ENCODE measurements at places on chromosomes 13 and 19. TPM values are rescaled to one million over a fixed set of nuclear protein-coding genes. Genes with fewer than 3 reads are reported as not detected.

The RINL gene
- total RNA-seq = 11.6 TPM

DNA sequence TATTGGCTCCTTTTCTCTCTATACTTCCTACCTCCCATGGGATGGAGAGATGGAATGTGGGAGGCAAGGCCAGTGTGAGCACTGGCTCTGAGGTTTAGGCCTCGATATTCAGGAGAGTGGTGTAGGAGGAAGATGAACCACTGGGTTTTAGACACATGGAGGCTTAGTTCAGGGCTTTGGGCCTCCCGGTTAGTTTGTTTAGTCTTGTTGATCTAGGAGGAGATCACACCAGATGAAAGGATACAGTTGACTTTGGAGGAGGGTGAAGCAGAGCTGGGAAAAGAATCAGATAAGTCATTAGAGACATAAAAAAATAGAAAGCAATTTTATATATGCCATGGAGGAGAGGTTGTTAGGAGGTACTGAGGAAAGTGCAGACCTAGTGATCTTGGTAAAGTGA is 30.9 kb downstream of the RNASEH2B start:
- H3K27me3 ChIP-seq = no peaks in the 10 kb centered on the region
- DNase-seq = no peak
- peaks cover 2% of the 10 kb centered on the region for H3K36me3 ChIP-seq

The ZNF433 gene
- 11.2 TPM for total RNA-seq

The CNN1 gene
- 7.2 TPM for total RNA-seq

GRCh38 chr13:112182846-112183531 is 116.0 kb downstream of the SOX1 start:
- H3K4me1 ChIP-seq = no peaks in the 10 kb centered on the region
- no peak overlapping the region for H3K4me3 ChIP-seq
- no peaks in the 10 kb centered on the region for H3K36me3 ChIP-seq
- DNase-seq = no peak
- no peak overlapping the region for H3K27ac ChIP-seq
- H3K27me3 ChIP-seq = no peaks in the 10 kb centered on the region

The KIR3DL1 gene
- not detected for total RNA-seq

- H3K36me3 ChIP-seq = peaks cover 25% of the 10 kb centered on the region
- H3K4me1 ChIP-seq = no peaks in the 10 kb centered on the region
- no peak overlapping the region for H3K27ac ChIP-seq
- DNase-seq = no peak
Measured at GRCh38 chr19:2933490-2933910, 11.3 kb downstream of the ZNF77 start.

- DNase-seq = no peak
- H3K27ac ChIP-seq = no peak overlapping the region
- H3K27me3 ChIP-seq = no peaks in the 10 kb centered on the region
- H3K36me3 ChIP-seq = no peaks in the 10 kb centered on the region
Measured at GRCh38 chr13:51562011-51562671, 22.1 kb upstream of the WDFY2 start.

- H3K27me3 ChIP-seq = no peaks in the 10 kb centered on the region
- H3K4me1 ChIP-seq = no peaks in the 10 kb centered on the region
- no peak overlapping the region for H3K4me3 ChIP-seq
- no peaks in the 10 kb centered on the region for H3K36me3 ChIP-seq
- no peak for DNase-seq
- H3K27ac ChIP-seq = no peak overlapping the region
Measured at GRCh38 chr19:48000846-48001245, 6.4 kb downstream of the ELSPBP1 start.

The ZBTB45 gene
- total RNA-seq = 6.9 TPM

DNA sequence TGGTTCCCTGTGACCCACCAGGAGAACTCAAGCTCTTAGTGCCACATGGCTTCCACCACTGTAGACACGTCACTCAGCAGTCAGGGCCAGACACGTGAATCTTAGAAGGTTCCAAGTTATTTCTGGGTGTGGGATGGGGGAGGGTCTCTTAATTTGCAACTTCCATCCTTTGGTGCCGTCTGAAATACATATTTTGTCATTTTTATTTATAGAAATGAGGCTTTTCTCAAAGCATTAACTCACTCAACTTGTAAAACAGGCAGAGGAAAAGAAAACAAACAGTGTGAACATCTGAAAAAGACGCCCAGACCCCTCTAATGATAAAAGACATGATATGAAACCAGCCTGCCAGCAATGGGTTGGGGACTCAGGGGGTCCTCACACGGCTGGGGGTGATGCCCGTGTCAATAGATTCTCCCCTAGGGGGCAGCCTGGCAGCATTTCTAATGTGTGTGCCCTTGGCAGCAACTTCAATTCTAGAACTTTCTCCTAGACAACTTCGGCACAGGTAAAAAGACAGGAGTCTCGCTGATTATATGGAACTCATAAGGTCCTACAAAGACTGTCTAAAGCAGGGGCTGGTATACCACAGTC is 15.4 kb downstream of the PIP5K1C start:
- peaks cover 19% of the 10 kb centered on the region for H3K4me1 ChIP-seq
- H3K27me3 ChIP-seq = no peaks in the 10 kb centered on the region
- H3K4me3 ChIP-seq = no peak overlapping the region
- no peak for DNase-seq
- H3K36me3 ChIP-seq = peaks cover 5% of the 10 kb centered on the region

The ADM5 gene
- total RNA-seq = 2.7 TPM

The TEX26 gene
- total RNA-seq = 0.27 TPM

- H3K27me3 ChIP-seq = no peaks in the 10 kb centered on the region
- H3K4me3 ChIP-seq = no peak overlapping the region
- DNase-seq = no peak
- no peaks in the 10 kb centered on the region for H3K36me3 ChIP-seq
- H3K4me1 ChIP-seq = no peaks in the 10 kb centered on the region
Measured at GRCh38 chr13:46109451-46109850, 4.6 kb upstream of the CPB2 start.

The IRGQ gene
- total RNA-seq = 22.5 TPM

GRCh38 chr19:51326216-51327065 is 15.0 kb downstream of the IGLON5 start:
- H3K36me3 ChIP-seq = no peaks in the 10 kb centered on the region
- no peak for DNase-seq
- H3K4me1 ChIP-seq = peaks cover 11% of the 10 kb centered on the region
- peaks cover 7% of the 10 kb centered on the region for H3K27me3 ChIP-seq
- H3K4me3 ChIP-seq = no peak overlapping the region
- H3K27ac ChIP-seq = no peak overlapping the region

DNA sequence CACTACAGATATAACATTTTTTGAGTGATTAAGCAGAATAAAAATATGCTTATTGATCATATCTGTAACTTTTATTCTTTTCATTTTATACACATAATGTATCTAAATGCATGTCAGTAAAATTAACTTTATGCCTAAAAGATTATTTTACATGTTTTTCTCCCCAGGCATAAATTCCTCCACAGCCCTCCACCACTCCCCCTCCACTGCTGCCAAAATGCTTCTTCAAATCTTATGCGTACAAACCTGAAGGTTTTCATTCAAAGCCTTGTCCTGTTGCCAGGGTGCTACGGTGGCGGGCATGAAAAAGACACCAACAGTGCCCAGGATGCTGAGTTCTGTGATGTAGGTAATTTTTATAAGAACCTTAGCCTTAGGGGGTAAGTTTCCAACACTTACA is 52.9 kb downstream of the PARP4 start:
- no peak overlapping the region for H3K4me3 ChIP-seq
- no peak for DNase-seq
- no peak overlapping the region for H3K27ac ChIP-seq
- H3K4me1 ChIP-seq = no peaks in the 10 kb centered on the region

The DYRK1B gene
- total RNA-seq = 31.2 TPM

The RPL28 gene
- total RNA-seq = 162 TPM

DNA sequence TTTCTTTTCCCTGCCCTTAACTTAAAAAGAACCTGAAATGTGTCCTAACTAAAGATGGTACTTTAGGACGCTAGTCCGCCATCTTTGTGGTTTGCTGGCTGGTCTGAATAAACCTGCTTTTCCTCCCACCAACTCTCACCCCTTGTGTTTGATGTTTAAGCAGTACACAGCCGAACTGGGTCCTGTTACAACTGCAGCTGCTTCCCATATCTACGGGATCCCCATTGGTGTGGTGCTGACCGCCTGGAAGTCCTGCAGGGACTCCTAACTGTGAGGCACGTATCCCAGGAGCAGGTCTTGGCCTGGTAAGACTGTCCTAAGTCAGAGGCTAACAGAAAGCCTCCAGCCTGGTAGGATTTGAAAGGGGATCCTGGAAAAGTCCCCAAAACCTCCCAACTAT is 40.9 kb upstream of the VSTM2B start:
- no peaks in the 10 kb centered on the region for H3K36me3 ChIP-seq
- no peaks in the 10 kb centered on the region for H3K27me3 ChIP-seq
- H3K27ac ChIP-seq = no peak overlapping the region
- no peaks in the 10 kb centered on the region for H3K4me1 ChIP-seq

The C3 gene
- 438 TPM for total RNA-seq

The SHISA2 gene
- total RNA-seq = 47.4 TPM

GRCh38 chr13:80133631-80134261 is 207.2 kb downstream of the SPRY2 start:
- H3K36me3 ChIP-seq = no peaks in the 10 kb centered on the region
- H3K27me3 ChIP-seq = no peaks in the 10 kb centered on the region
- peak overlapping the region; percentile 48 for H3K27ac ChIP-seq
- DNase-seq = no peak

- H3K27me3 ChIP-seq = no peaks in the 10 kb centered on the region
- H3K4me1 ChIP-seq = peaks cover 16% of the 10 kb centered on the region
- H3K4me3 ChIP-seq = no peak overlapping the region
- DNase-seq = peak; percentile 43
- peak overlapping the region; percentile 90 for H3K27ac ChIP-seq
Measured at GRCh38 chr13:28640861-28641599, 17.9 kb upstream of the POMP start.

The LHB gene
- total RNA-seq = not detected

The CYSLTR2 gene
- 0.78 TPM for total RNA-seq

DNA sequence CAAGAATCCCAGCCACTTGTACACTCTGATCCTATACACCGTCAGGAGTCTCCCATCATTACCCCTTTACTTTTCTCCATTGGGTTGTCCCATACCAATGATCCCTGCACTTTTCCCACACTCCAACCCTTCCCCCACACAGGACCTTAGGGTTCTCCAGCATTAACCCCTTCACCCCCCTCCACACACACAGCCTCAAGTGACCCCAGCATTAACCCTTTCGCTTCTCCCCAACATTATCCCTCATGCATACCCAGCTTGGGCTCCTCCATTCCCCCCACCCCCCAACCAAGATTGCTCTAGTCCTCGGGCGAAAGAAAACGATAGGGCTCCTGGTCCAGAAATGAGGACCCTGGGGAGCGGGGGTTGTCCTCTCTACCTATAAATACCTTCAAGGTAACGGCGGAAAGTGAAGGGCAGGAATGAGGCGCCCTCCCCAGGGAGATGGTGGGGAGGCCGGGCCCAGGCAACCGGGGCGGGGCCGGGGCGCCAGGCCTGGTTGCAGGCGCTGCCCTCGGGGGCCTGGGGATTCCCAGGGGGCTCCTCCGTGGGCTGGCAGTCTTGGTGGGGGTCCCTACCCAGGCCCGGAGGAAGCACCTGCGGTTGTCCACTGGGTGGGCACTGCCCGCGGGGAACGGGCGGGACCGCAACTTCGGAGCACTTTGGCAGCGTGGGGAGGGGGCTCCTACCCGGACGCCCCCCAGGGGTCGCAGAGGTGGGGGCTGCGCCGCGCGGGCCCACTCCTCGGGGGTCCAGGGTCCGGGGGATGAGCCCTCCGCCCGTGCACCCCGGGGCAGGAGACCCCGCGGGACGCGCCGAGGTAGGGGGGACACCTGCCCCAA is 757 bp downstream of the WIZ start:
- peak overlapping the region; percentile 35 for H3K4me3 ChIP-seq
- peak overlapping the region; percentile 74 for H3K27ac ChIP-seq
- no peaks in the 10 kb centered on the region for H3K36me3 ChIP-seq
- H3K4me1 ChIP-seq = peaks cover 16% of the 10 kb centered on the region
- no peak for DNase-seq
- no peaks in the 10 kb centered on the region for H3K27me3 ChIP-seq

- no peaks in the 10 kb centered on the region for H3K27me3 ChIP-seq
- no peak for DNase-seq
- no peak overlapping the region for H3K27ac ChIP-seq
- peaks cover 6% of the 10 kb centered on the region for H3K4me1 ChIP-seq
- no peak overlapping the region for H3K4me3 ChIP-seq
Measured at GRCh38 chr13:30151388-30151787, 156.0 kb downstream of the KATNAL1 start.

The KLK7 gene
- not detected for total RNA-seq

GRCh38 chr13:28680541-28680940 is 21.6 kb downstream of the POMP start:
- no peak overlapping the region for H3K27ac ChIP-seq
- DNase-seq = no peak
- no peaks in the 10 kb centered on the region for H3K4me1 ChIP-seq
- H3K4me3 ChIP-seq = no peak overlapping the region

GRCh38 chr19:17184371-17184841 is 30.8 kb upstream of the USE1 start:
- H3K36me3 ChIP-seq = peaks cover 5% of the 10 kb centered on the region
- no peak overlapping the region for H3K27ac ChIP-seq
- H3K4me3 ChIP-seq = no peak overlapping the region
- H3K27me3 ChIP-seq = no peaks in the 10 kb centered on the region

- no peak for DNase-seq
- H3K27me3 ChIP-seq = no peaks in the 10 kb centered on the region
- no peak overlapping the region for H3K4me3 ChIP-seq
- no peaks in the 10 kb centered on the region for H3K36me3 ChIP-seq
- H3K27ac ChIP-seq = no peak overlapping the region
Measured at GRCh38 chr13:82136880-82137279, 1745.4 kb downstream of the SLITRK1 start.

- no peaks in the 10 kb centered on the region for H3K4me1 ChIP-seq
- H3K27me3 ChIP-seq = no peaks in the 10 kb centered on the region
- H3K36me3 ChIP-seq = no peaks in the 10 kb centered on the region
- DNase-seq = no peak
- no peak overlapping the region for H3K4me3 ChIP-seq
Measured at GRCh38 chr13:93151277-93151676, 75.3 kb upstream of the GPC6 start.

The UNC13A gene
- total RNA-seq = under 0.01 TPM

The FBXL12 gene
- total RNA-seq = 16.7 TPM

DNA sequence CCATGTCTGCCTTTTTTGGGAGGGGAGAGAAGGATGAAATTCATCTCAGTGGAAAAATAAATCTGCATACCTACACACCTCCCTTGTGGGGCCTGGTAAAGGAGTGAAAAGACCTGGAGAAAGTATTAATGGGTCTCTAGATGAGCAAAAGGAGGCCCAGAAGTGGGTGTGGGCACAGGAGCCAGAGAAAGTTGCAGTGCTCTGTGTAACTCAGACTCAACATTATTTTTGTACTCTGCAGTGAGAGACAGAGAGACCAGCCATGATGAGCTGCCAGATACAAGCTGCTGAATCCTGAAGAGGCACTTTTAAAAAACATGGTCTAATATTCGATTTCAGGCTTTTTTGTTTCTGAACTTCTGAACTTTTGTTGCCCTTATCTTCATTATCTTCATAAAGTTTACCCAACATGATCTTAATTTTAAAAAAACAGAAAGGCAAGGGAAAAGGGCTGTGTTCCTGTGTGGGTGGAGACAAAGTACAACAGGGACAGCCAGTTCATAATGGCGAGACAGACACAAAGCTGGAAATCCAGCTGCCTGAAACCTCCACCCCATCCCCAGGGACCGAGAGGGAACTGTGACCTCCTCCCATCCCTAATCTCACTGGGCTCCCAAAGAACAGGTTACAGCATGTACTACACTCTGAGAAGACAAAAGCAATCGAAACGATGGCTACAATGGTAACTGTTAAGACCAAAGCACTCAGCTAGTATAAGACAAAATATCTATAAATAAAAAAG is 77.2 kb downstream of the KLF12 start:
- H3K4me1 ChIP-seq = no peaks in the 10 kb centered on the region
- no peak for DNase-seq
- no peak overlapping the region for H3K4me3 ChIP-seq
- H3K36me3 ChIP-seq = no peaks in the 10 kb centered on the region
- H3K27ac ChIP-seq = peak overlapping the region; percentile 11

- H3K4me1 ChIP-seq = no peaks in the 10 kb centered on the region
- DNase-seq = no peak
- H3K4me3 ChIP-seq = no peak overlapping the region
Measured at GRCh38 chr13:103157434-103158145, 91.4 kb upstream of the SLC10A2 start.

Data from thyroid gland (tissue), 4 donors.